ENCODE measurements at places on chromosomes 11 and 22. TPM values are rescaled to one million over a fixed set of nuclear protein-coding genes. Genes with fewer than 3 reads are reported as not detected.

DNA sequence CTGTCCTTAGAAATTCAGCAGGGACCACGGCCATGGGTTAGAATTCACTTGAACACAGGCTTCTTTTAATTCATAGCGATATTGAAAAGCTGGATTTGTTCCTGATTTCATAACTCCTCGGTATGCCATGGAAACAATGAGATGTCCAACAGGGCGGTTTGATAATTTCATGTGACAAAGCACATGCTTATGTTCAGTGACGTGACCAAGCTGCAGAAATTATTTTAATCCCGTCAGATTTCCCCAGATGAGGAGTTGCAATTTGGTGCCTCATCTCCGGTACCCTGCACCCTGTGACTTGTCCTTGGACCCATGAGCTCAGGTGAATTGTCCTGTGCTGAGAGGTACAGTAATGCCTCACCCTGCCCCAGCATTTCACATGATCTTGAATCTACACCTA, 81.7 kb downstream of the C11orf91 start:
- DNase-seq, result no peak
- no peak overlapping the region for H3K4me3 ChIP-seq
- no peaks in the 10 kb centered on the region for H3K36me3 ChIP-seq

- H3K4me1 ChIP-seq, result peaks cover 42% of the 10 kb centered on the region
- H3K4me3 ChIP-seq, result no peak overlapping the region
- peak; percentile 98 for DNase-seq
- H3K36me3 ChIP-seq, result no peaks in the 10 kb centered on the region
- no peaks in the 10 kb centered on the region for H3K27me3 ChIP-seq
These were observed 68.1 kb downstream of the CSTPP1 start for GRCh38 chr11:47004595-47005033.

- no peaks in the 10 kb centered on the region for H3K36me3 ChIP-seq
- H3K4me1 ChIP-seq, result no peaks in the 10 kb centered on the region
- no peak overlapping the region for H3K4me3 ChIP-seq
These were observed 10.4 kb downstream of the PDGFB start for GRCh38 chr22:39234472-39234787.

DNA sequence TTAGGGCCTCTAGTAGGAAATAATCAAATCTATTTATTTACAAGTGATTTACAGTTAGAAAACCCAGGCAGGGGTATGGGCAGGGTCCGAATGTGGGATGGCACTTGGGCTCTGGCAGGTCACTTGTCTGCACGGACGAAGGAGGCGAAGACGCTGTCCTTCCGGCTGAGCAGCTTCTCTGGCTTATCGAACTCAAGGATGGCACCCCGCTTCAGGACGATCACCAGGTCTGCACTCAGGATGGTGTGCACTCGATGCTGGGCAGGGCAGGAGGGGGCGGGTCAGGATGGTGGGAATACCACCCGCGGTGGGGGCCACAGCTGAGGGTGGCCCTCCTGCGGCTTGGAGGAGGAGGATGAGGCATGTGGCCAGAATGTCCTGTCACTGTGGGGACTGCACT, 4.4 kb upstream of the KCNJ11 start:
- peaks cover 5% of the 10 kb centered on the region for H3K27me3 ChIP-seq
- H3K36me3 ChIP-seq, result no peaks in the 10 kb centered on the region
- DNase-seq, result no peak
- no peak overlapping the region for H3K27ac ChIP-seq
- H3K4me3 ChIP-seq, result no peak overlapping the region
- no peaks in the 10 kb centered on the region for H3K4me1 ChIP-seq

DNA sequence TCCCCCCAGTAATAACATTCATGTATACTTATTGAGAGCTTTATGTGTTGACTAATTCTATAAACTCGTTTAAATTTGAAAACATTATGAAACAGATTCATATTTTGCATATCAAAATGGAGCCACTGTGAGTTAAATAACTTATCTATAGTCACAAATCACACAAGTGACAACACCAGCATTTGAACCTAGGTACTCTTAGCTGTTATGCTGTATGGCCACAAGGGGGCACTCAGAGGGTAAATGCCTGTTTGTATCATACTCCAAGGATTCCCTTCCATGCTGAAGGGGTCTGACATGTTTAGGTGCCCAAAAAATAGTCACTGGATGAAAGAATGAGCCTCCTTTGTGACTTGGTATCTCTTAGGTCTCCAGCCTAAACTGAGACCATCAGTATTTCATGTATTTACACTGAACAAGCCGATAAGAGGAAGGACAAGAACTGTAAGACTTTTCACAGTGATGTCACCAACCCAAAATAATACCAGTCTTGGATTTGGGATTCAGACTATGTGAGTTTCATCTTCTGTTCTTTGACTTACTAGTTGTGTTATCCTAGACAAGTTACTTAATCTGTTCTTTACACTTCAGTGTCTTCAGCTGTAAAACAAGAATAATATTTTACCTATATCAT, 12.2 kb upstream of the OR52D1 start:
- no peaks in the 10 kb centered on the region for H3K36me3 ChIP-seq
- 0 out of 2 replicates have a peak, but pooled peaks cover 4% of the 10 kb centered on the region for H3K27me3 ChIP-seq
- H3K4me3 ChIP-seq, result no peak overlapping the region

GRCh38 chr11:103358251-103358650, 249.0 kb downstream of the DYNC2H1 start:
- H3K27me3 ChIP-seq, result no peaks in the 10 kb centered on the region
- no peak overlapping the region for H3K4me3 ChIP-seq
- no peak for DNase-seq
- H3K27ac ChIP-seq, result no peak overlapping the region
- no peaks in the 10 kb centered on the region for H3K36me3 ChIP-seq

DNA sequence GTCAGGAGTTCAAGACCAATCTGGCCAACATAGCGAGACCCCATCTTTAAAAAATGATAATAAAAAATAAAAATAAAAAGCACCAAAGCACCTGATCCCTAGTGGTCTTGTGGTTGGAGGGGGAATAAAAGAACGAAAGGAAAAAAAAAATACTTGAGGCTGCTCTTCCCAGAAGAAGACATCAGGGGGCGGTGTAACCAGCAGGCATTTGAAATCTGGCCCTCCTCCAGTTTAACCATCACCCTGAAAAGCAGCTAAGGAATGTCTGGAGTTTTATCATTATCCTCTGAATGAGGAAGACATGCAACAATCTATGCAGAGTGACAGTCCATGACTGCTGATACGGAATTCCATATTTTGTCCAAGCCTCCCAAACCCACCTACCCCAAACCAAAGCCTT, 5.6 kb upstream of the KCTD17 start:
- H3K4me3 ChIP-seq, result no peak overlapping the region
- H3K36me3 ChIP-seq, result no peaks in the 10 kb centered on the region
- peak; percentile 81 for DNase-seq
- H3K27ac ChIP-seq, result no peak overlapping the region

DNA sequence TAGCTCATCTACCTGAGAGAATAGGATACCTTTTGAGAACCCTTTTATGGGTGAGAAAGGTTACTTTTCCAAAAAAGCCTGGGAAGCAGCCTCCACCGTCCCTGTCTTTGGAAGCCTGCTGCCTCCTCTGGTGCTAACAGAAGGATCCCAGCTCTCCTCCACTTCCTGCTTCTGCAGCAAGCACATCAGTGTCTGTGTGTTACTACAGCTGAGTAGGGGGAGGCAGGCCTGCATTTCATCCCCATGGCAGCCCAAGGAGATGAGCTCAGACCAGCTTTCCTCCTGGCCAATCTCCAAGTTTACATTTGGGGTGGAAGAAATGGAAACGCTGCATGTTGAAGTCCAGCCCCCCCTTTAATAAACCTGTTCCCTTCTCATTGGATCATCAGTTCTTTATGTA, 7.4 kb upstream of the CCDC34 start:
- H3K27ac ChIP-seq, result no peak overlapping the region
- peaks cover 64% of the 10 kb centered on the region for H3K36me3 ChIP-seq
- H3K27me3 ChIP-seq, result no peaks in the 10 kb centered on the region
- no peak overlapping the region for H3K4me3 ChIP-seq

DNA sequence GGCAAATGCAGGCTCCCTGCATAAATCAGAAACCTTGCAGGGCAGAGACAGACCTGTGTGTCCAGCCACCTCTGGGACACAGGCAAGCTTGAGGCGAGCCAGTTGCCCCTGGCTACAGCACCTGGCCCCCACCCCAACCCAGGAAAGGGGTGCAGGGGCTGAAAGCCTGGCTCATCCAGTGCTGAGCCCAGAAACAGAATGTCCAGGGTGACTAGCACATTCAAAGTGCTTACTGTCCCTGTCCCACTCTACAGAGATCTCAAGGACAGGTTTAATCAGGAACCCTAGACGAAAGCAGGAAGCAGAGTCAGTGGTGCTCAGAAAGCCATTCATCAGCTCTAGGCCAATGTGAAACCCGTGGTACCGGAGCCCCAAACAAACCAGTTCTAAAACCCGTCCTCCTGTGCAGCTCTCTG, 31.9 kb downstream of the PLEKHA7 start:
- H3K27me3 ChIP-seq, result no peaks in the 10 kb centered on the region
- H3K4me1 ChIP-seq, result no peaks in the 10 kb centered on the region
- H3K27ac ChIP-seq, result no peak overlapping the region
- no peak overlapping the region for H3K4me3 ChIP-seq
- no peaks in the 10 kb centered on the region for H3K36me3 ChIP-seq

DNA sequence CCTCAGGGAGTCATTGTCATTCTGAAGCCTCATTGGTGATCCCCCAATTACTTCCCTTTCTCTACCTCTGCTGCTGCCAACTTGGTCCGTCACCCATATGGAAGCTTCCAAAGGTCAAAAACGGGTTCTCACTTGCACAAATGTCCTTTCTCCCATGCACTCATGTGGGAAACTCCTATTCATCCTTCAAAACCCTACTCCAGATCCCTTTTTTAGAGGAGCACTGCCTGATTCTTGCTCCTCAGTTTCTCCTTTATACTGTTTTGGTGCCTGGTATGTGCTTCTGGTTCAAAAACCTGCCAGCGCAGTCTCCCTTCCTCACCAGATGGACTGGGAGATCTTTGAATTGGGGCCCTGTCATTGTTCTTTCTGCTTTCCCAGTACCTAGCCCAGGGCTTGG, 41.9 kb downstream of the MYO18B start:
- no peak for DNase-seq
- H3K27me3 ChIP-seq, result peaks cover 3% of the 10 kb centered on the region
- no peaks in the 10 kb centered on the region for H3K4me1 ChIP-seq
- H3K4me3 ChIP-seq, result no peak overlapping the region
- no peak overlapping the region for H3K27ac ChIP-seq

- peaks cover 3% of the 10 kb centered on the region for H3K4me1 ChIP-seq
- no peak for DNase-seq
- no peaks in the 10 kb centered on the region for H3K27me3 ChIP-seq
- no peak overlapping the region for H3K27ac ChIP-seq
- no peaks in the 10 kb centered on the region for H3K36me3 ChIP-seq
These were observed 259.1 kb downstream of the TBC1D22A start for GRCh38 chr22:47021371-47022074.

GRCh38 chr11:17230867-17231851, 23.4 kb upstream of the PIK3C2A start:
- H3K4me3 ChIP-seq, result no peak overlapping the region
- DNase-seq, result no peak
- no peaks in the 10 kb centered on the region for H3K36me3 ChIP-seq
- H3K27ac ChIP-seq, result no peak overlapping the region
- H3K4me1 ChIP-seq, result no peaks in the 10 kb centered on the region
- H3K27me3 ChIP-seq, result no peaks in the 10 kb centered on the region

DNA sequence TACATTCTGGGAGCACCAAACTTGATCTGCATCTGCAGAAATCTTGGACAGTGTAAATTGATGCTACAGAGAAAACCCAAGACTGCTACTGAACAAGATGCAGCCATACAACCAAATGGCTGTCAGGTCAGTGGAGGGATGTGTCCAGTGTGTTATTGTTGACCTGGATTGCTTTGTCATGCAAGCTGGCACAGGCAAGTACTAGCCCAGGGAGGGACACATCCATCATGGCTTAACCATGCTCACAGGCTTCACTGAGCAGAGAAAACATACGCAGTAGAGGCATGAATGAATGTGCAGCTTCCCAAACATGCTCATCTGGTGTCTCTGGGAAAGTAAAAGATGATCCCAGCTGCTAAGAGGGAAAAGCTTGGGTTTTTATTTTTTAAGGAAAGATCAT, 93.6 kb downstream of the MTNR1B start:
- H3K36me3 ChIP-seq, result no peaks in the 10 kb centered on the region
- no peak overlapping the region for H3K27ac ChIP-seq
- no peak overlapping the region for H3K4me3 ChIP-seq
- peaks cover 48% of the 10 kb centered on the region for H3K27me3 ChIP-seq
- no peaks in the 10 kb centered on the region for H3K4me1 ChIP-seq

GRCh38 chr22:46732513-46732912, 5.5 kb downstream of the CERK start:
- no peaks in the 10 kb centered on the region for H3K27me3 ChIP-seq
- no peak overlapping the region for H3K27ac ChIP-seq
- DNase-seq, result no peak
- peaks cover 15% of the 10 kb centered on the region for H3K4me1 ChIP-seq

DNA sequence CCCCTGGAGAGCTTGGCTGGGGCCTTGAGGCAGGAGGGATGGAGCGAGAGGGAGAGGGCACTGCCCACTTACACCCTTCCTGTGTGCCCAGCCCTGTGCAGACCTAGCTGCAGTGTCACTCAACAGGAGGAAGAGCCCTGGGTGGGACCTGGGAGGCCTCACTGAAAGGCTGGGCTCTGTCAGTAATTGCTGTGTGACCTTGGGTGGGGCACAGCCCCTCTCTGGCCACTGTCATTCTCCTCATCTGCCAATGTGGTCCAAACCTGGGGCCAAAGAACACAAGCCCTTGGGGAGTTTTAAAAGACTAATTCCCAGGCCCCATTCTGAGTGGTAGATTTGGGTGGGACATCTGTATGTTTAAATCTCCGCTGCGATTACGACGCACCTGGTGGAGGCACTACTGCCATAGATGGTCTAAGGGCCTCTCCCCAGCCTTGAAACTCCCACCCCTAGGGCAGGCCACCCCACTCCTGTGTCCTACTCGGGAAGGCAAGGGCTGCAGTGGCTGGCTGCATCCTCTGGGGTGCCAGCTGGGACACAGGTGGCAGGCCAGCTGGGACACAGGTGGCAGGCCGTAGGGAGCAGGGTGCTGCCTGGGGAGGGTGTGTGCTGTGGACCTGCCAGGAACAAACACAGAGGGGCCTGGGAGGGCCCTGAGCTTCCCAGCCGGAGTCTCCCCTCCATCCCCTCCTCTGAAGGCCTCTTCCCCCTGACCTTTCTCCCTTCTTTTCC, 12.3 kb upstream of the SOX10 start:
- no peak overlapping the region for H3K4me3 ChIP-seq
- H3K27ac ChIP-seq, result no peak overlapping the region
- H3K27me3 ChIP-seq, result no peaks in the 10 kb centered on the region
- no peaks in the 10 kb centered on the region for H3K36me3 ChIP-seq

GRCh38 chr11:96119211-96119610, 195.3 kb upstream of the MTMR2 start:
- H3K27me3 ChIP-seq, result no peaks in the 10 kb centered on the region
- H3K4me3 ChIP-seq, result no peak overlapping the region
- no peak overlapping the region for H3K27ac ChIP-seq
- DNase-seq, result no peak
- H3K36me3 ChIP-seq, result no peaks in the 10 kb centered on the region

The OR56A1 gene
- total RNA-seq, result not detected

The OR51B5 gene
- total RNA-seq, result not detected

The NTM gene
- total RNA-seq, result 25.9 TPM

The OR4X2 gene
- total RNA-seq, result not detected
